Muscle of arm (tissue), 14 donors: ENCODE measurements at places on chromosomes 6 and 20.

GRCh38 chr20:21182832-21183563 lies 57.1 kb downstream of the KIZ start:
- DNase-seq, result no peak

DNA sequence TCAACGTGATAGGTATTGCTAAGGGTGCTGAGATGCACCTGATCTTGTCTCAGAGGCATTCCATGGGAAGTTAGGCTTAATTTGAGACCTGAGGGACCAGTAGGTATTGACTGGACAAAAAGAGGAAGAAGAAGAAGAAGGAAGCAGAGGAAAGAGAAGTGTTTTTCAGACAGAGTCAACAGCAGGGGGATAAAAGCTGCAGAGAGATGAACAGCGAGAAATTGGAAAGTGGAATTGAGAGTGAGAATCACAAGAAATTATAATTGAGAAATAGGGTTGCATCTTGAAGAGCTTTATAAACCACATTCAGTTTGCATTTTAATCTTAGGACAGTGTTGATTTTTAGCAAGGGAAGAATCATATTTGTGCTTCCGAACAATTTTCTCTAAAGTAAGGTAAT lies 254.0 kb downstream of the CD83 start:
- DNase-seq, result no peak

- DNase-seq, result no peak
These were observed 183.0 kb downstream of the SAMD5 start for GRCh38 chr6:147691446-147691845.

- DNase-seq, result no peak
These were observed 17.0 kb upstream of the CLDN20 start for GRCh38 chr6:155246825-155247224.

- DNase-seq, result no peak
These were observed 29.7 kb upstream of the GFOD1 start for GRCh38 chr6:13517116-13517515.

DNA sequence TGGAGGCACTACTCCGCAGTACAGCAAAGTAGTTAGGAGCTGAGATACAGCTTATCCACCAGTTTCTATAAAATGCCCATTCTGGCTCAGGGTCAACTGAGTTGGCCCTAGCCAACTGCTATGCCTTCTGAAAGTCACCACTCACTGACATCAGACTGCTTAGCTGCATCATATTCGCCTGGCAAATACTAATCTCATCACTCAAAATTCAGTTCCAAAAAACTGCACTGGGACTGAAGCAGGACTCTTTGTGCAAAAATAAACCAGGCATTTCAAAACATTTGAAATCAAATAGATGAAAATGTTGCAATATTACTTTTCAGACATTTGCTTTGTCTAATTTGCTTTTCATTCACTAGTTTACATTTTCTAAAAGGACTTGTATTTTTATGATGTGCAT lies 230.0 kb downstream of the ALDH8A1 start:
- no peak for DNase-seq

- DNase-seq, result no peak
These were observed 225.3 kb upstream of the EPHA7 start for GRCh38 chr6:93644611-93645010.

DNA sequence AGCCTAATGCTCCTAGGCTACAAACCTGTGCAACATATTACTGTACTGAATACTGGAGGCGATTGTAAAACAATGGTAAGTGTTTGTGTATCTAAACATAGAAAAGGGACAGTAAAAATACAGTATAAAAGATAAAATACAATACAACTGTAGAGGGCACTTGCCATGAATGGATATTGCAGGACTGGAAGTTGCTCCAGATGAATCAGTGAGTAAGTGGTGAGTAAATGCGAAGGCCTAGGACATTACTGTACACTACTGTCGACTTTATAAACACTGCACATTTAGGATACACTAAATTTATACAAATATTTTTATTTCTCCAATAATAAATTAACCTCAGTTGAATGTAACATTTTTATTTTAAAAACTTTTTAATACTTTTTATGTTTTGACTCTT lies 485.0 kb downstream of the MMUT start:
- no peak for DNase-seq

DNA sequence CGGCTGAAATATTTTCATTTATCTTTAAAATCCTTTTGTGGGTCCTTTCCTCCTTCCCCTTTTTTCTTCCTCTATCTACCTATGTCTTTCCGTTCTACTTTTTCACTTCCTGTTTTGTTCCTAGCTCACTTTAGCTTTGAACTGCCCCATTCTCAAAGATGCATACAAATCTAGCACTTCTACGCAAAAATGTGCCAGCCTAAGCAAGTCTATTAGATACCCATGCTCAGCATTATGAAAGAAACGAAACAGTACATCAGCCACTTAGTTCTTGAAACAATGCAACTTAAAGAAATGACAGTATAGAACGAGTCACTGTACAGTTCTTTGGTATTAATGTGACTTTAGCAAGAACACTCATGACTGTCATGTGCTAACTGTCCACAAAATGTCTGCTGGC lies 47.3 kb upstream of the MARCKS start:
- DNase-seq, result no peak

GRCh38 chr6:128275030-128275429 lies 245.4 kb downstream of the PTPRK start:
- no peak for DNase-seq

GRCh38 chr6:135759831-135760230 lies 91.7 kb upstream of the PDE7B start:
- DNase-seq, result no peak

- DNase-seq, result no peak
These were observed 783 bp downstream of the LRRC73 start for GRCh38 chr6:43509142-43509983.

GRCh38 chr6:45959534-45960145 lies 56.0 kb downstream of the CLIC5 start:
- DNase-seq, result peak; percentile 19

- no peak for DNase-seq
These were observed 94.9 kb upstream of the KCNK16 start for GRCh38 chr6:39417440-39417839.

- DNase-seq, result no peak
These were observed 31.3 kb downstream of the GPRC6A start for GRCh38 chr6:116797585-116797984.

DNA sequence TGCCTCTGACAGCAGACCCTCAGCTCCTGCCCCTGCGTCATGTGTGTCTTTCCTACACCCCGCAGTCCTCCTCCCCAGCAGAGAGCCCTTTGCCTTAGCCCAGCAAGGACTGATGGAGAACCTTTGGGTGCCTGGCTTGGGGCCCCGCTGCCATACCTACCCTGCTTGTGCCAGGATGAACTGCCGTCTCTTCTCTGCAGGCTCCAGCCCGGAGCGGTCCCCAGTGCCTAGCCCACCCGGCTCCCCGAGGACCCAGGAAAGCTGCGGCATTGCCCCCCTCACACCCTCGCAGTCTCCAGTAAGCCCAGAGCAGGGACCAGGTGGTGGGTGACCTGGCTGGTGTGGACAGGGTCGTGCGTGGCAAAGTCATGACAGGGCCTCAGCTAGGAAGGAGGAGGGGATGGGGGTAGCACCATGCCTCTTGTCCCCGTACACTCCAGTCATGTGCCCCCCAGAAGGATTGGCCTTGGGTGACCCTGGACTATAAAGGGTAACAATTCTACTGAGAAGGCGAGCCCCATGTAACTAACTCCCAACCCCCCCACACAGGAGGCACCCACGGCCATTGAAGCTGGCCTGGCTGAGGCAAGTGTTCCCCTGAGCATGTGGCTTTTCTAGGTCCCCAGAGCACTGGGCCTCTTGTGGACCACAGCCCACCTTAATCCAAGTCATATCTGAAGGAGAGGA lies 8.3 kb downstream of the HSPA12B start:
- DNase-seq, result no peak

DNA sequence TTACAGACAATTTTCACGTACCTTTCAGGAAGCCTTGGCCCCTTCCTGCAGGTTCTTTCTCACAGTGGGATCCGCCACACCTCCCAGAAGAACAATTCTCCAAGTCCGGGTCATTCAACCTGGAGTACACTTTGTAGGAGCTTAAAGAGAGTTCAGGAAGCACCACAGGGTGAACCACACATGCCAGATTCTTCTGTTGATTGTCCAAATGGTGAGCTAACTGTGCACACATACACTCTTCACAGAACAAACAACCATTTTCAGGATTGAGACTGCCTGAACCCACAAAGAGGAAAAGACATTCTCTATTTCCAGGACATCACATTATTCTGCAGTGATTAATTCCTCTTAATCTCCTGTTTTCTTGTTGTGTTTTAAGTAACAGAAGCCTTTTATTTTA lies 51.0 kb downstream of the SCGN start:
- DNase-seq, result no peak

- DNase-seq, result no peak
These were observed 3.1 kb upstream of the SNAP91 start for GRCh38 chr6:83711958-83712357.

DNA sequence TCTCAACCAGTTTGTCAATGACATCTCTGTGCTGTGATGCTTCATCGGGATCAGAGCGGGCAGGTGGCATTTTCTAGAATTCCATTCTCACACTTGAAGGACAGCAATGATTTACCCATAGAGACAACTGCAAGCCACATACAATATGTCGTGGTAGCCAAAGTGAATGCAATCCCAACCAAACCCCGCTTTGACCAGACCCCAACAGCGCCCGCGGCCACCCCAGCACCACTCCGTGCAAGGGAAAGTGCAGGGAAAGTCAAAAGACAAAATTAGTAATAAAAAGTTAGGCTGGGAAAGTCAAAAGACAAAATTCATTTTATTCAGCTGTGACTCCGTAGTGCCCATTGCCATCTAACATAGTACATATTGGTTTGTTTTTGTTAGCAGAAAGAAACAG lies 88.8 kb upstream of the EYA2 start:
- DNase-seq, result no peak

DNA sequence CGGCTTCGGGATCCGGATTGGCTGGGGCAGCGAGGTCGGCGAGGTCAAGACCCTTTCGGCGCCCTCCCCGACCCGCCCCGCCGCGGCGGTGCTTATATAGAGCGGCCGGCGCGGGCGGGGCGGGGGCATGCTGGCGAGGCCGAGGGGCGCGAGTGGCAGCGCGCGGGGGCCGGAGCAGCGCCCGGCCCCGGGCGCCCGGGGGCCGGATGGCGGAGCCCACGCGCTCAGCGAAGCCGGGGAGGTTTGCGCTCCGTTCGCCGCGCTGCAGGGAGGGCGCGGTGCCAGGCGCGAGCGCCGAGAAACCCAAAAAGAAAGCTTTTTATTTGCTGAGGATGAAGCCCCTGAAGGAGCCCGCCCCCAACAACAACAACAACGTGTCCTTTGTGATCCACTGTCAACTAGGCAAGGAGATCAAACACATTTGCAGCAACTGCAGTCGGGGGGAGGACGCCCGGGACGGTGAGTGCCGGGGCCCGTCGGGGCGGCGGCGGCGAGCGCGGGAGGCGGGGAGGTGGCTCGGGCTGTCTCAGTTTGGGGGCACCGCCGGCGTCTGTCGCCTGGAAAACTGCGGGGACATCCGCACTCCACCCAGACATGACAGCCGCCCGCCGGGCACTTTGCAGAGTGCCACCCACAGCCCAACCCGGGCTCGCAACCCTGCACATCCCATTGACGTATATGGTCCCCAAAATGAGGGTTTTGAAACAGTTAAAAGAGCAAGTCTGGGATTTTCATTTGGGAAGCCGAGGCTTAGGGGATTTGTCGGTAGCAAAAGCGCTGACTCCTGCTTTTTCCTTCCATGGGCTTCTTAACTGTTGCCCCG lies 297.3 kb downstream of the PHACTR1 start:
- peak; percentile 49 for DNase-seq

GRCh38 chr20:1333462-1334369 lies 4.8 kb upstream of the SDCBP2 start:
- DNase-seq, result no peak

- DNase-seq, result no peak
These were observed 11.8 kb downstream of the PSMF1 start for GRCh38 chr20:1130058-1130694.

GRCh38 chr6:34858681-34859080 lies 29.2 kb downstream of the TAF11 start:
- no peak for DNase-seq

DNA sequence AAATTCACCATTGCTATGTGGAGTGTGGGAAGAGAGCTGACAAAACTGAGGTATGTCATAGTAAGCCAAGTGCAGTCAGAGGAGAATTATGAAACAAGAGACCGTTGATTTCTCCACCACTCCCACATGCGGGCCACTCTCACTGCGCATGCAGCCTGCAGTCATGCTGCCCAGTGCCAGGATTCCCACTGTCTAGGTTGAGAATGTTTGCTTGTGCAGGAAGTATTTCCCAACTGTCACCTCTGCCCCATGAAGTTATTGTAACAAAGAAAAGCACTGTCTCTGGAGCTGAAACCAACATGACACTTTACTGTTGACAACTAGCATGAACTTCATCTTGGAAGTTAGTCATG lies 18.7 kb upstream of the SFT2D1 start:
- no peak for DNase-seq

DNA sequence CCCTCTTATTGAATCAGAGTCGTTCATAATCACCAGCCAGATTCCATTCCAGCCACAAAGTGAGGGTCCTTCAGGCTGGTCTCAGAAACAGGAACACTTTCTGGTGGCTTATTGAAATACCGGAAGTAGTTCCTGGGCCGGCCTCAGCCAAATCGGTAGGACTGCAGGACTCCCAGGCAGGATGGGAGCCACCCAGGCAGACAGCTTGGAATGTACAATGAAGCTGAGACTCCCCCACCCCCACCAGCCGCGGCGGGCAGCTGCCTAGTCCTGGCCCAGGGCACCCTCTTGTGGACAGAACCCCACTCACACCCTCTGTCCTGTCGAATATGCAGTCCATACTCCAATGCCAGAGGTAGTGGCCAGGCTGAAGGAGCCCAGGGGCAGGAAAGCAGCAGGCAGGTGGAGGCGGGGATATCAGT lies 43.8 kb downstream of the MDFI start:
- peak; percentile 89 for DNase-seq

- no peak for DNase-seq
These were observed 122.3 kb upstream of the TMEM181 start for GRCh38 chr6:158437571-158437970.

- no peak for DNase-seq
These were observed 426.9 kb upstream of the JARID2 start for GRCh38 chr6:14819001-14819400.

GRCh38 chr6:11750682-11751081 lies 27.9 kb downstream of the ADTRP start:
- DNase-seq, result no peak

GRCh38 chr6:154502553-154502952 lies 7.9 kb downstream of the CNKSR3 start:
- no peak for DNase-seq

GRCh38 chr6:73521351-73521985 lies 636 bp upstream of the EEF1A1 start:
- peak; percentile 93 for DNase-seq

GRCh38 chr6:23137611-23138010 lies 568.2 kb downstream of the HDGFL1 start:
- DNase-seq, result no peak

- DNase-seq, result no peak
These were observed 3.2 kb upstream of the NCR2 start for GRCh38 chr6:41332241-41332640.
